Adipocyte (in vitro differentiated cells): ENCODE measurements at places on chromosomes 13 and 19.

- DNase-seq, result peak; percentile 68
These were observed 82.5 kb downstream of the KLF5 start for GRCh38 chr13:73141292-73141771.

GRCh38 chr19:8045872-8046568 lies 6.5 kb upstream of the CCL25 start:
- no peak for DNase-seq

DNA sequence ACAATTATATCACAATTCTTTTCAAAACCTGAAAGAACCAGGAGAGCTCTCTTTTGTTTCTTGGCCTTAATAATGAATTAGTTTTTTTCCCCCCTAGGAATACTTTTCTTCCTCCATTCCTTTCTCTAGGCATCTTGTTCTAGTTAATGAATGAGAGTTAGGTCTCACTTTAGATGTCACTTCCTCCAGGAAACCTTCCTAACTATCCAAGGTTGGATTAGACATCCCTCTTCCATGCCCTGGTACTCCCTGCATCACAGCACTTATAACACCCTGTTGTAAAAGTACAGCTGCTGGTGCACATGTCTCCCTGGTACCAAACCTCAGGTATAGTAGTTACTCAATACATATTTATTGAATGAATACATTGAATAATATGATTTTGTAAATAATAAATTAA lies 21.2 kb upstream of the DGKH start:
- no peak for DNase-seq

DNA sequence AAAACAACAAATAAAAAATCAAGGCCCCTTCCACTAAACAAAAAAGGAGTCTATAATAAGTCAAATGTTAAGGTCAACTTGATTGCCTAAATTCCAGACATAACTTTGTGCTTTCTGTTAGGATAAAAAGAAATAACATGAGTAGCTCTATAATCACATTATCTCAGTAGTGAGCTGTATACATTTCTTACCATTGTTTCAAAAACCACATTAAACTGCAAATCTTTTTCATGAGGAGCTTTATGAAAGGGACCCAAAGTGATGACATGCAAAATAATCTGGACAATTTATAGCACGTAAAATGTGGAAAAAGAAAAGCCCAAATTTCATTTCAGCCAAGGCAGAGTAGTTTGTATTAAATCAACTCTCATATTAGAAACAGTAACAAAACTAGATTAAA lies 269.2 kb downstream of the KLF12 start:
- DNase-seq, result no peak

GRCh38 chr13:79621449-79621848 lies 140.5 kb downstream of the NDFIP2 start:
- no peak for DNase-seq

DNA sequence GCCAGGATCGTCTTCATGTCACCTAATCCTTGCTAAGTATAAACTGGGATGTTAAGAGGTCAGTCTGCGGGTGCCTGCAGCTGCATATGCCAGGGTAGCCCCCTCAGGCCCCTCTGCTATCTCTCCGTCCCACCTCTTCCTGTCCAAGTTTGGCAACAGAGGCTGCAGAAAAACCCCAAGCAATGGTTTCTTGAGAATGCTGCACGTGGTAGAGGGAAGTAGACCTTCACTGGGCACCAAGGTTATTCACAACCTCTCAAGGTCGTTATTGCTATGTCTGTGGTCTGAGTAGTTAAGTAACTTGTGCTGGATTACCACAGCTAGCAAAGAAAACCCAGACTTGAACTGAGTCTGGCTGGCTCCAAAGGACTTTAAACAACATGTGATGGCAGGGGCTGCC lies 77.9 kb upstream of the XPO4 start:
- DNase-seq, result no peak

GRCh38 chr13:33351319-33351718 lies 65.8 kb upstream of the STARD13 start:
- DNase-seq, result peak; percentile 28

- DNase-seq, result peak; percentile 58
These were observed at the start of gene DMKN for GRCh38 chr19:35513628-35514281. Gene DMKN, minus strand, starts transcription at chr19:35513649. Its CDS starts 174 bp downstream, at chr19:35513475.

- no peak for DNase-seq
These were observed 3.3 kb upstream of the MYADM start for GRCh38 chr19:53864308-53864836.

- no peak for DNase-seq
These were observed 17.7 kb downstream of the ZNF763 start for GRCh38 chr19:11982526-11982925.

- no peak for DNase-seq
These were observed 465.7 kb downstream of the MYO16 start for GRCh38 chr13:109095126-109095525.
